ENCODE measurements at places on chromosomes 2 and 18. TPM values are rescaled to one million over a fixed set of nuclear protein-coding genes. Genes with fewer than 3 reads are reported as not detected.

DNA sequence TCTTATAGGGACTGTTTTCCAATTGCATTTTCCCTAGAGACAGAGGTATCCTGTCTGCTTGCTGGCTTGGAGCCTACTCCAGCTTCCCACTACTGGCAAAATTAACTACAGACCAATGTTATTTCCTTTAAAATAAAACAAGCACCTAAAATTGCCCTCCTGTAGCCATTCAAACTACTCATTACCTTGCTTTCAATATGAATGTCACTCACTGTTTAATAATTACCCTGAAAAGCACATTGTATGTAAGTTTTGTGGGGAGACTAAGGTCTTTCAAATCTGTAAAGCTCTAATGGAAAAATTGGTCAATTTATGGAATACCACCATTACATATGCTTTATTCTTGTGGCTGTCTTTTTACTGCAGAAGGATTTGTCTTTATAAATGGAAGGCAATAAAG is 87.3 kb downstream of the DOCK10 start:
- DNase-seq = no peak

GRCh38 chr2:212359425-212360067 is 179.1 kb downstream of the ERBB4 start:
- DNase-seq = no peak

KCNIP3 gene
- 6.1 TPM for total RNA-seq

DNA sequence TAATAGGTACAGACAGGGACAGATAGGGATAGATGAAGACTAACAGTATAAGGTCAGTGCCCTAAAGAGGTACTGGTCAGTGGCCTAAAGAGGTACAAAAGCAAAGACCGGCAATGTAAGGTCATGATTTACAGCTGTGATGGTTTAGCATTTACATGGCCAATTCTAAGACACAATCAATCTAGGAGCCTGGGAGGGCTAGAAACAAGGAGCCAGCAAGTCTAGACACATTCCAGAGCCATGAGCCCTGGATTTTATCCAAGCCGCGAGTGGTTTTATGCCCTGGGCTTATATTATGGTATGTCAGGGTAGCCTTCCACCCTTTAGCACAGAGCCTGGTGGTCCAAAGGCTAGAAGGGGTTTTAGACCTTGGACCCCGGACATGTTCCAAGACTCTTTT is 124.2 kb downstream of the CBLN2 start:
- no peak for DNase-seq

- no peak for DNase-seq
These were observed at the start of gene SIX3 for GRCh38 chr2:44941551-44942234. TSS of gene SIX3 (plus strand) at chr2:44941702. CDS start at chr2:44942105, 403 bp downstream.
